Natural killer cell treated with Interleukin-12 subunit alpha and Interleukin-12 subunit beta and Interleukin-15 and Interleukin-18, amount 100 ng/mL, for 72 hours (primary cell): ENCODE measurements at places on chromosomes 5 and 9.

GRCh38 chr5:51033215-51033614, 350.0 kb upstream of the ISL1 start:
- no peak overlapping the region for H3K4me3 ChIP-seq
- H3K27ac ChIP-seq = no peak overlapping the region
- H3K36me3 ChIP-seq = no peaks in the 10 kb centered on the region
- H3K27me3 ChIP-seq = no peaks in the 10 kb centered on the region
- no peak for DNase-seq

DNA sequence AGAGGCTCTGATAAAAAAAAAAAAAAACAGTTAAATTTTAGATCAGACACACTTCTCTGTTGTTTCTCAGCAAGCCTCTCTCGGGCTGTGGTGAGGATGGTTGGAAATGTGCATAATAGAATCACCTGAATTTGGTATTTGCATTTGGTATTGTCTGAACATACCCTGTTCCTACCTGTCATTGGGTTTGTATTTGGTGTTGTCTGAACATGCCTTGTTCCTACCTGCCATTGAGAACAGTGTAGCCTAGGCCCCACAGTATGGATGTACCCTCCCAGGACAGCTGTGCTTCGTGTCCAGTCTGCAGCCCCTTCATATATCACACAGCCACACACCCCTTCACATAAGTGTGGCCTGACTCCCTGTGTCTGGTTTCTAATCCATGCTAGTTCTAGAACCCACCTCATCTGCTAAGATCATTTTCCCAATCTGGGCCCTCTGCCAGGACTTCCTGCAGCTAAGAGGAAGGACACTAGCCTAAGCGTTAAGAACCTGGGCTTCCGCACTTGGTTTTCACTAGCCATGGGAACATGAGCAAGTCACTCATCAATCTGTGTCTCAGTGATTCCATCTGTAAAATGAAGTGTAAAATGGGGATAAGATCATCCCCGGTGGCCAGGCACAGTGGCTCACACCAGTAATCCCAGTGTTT, 49.2 kb downstream of the ITGA2 start:
- no peak for DNase-seq
- no peak overlapping the region for H3K4me3 ChIP-seq
- H3K27me3 ChIP-seq = no peaks in the 10 kb centered on the region
- peaks cover 6% of the 10 kb centered on the region for H3K4me1 ChIP-seq
- H3K36me3 ChIP-seq = no peaks in the 10 kb centered on the region
- H3K27ac ChIP-seq = no peak overlapping the region

DNA sequence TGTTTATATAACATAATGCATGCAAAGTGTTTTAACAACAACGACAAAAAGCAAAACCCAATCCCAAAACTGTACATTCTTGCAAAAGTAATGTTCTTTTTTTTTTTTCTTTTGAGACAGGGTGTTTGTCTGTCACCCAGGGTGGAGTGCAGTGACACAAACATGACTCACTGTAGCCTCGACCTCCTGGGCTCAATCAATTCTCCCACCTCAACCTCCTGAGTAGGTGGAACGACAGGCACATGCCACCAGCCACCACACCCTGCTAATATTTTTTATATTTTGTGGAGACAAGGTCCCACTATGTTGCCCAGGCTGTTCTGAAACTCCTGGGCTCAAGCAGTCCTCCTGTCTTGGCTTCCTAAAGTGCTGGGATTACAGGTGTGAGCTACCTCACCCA, 13.6 kb upstream of the HAVCR1 start:
- no peak for DNase-seq
- H3K4me1 ChIP-seq = peaks cover 44% of the 10 kb centered on the region
- no peaks in the 10 kb centered on the region for H3K27me3 ChIP-seq

DNA sequence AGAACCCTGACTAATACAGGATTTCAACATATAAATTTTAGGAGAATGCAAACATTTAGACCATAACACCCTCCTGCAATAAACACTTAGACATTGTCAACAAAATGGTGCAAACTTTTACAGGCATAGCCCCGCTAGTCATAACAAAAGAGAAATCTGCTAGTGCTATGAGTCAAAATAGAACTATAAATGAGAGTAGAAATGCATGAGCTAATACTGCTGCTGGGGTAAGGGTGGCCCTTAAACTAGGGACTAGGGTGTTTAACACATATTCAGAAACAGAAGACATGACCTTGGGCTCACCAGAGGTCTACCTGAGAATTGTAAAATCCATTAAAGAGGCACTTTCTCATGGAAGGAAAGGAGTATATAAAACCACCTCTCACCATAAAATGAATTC, 131.6 kb downstream of the TLR4 start:
- H3K4me1 ChIP-seq = peaks cover 9% of the 10 kb centered on the region
- H3K27ac ChIP-seq = no peak overlapping the region
- peaks cover 18% of the 10 kb centered on the region for H3K27me3 ChIP-seq
- peaks cover 5% of the 10 kb centered on the region for H3K36me3 ChIP-seq
- no peak for DNase-seq
